Stimulated activated CD8-positive, alpha-beta memory T cell treated with anti-CD3 and anti-CD28 coated beads, Interleukin-4, amount 100 ng/mL, for 1 hour (primary cell): ENCODE measurements at places on chromosomes 12 and 14.

GRCh38 chr14:72142328-72142727 is 210.1 kb downstream of the RGS6 start:
- no peak for DNase-seq

- no peak for DNase-seq
These were observed 75.5 kb downstream of the SYNE3 start for GRCh38 chr14:95440951-95441350.

DNA sequence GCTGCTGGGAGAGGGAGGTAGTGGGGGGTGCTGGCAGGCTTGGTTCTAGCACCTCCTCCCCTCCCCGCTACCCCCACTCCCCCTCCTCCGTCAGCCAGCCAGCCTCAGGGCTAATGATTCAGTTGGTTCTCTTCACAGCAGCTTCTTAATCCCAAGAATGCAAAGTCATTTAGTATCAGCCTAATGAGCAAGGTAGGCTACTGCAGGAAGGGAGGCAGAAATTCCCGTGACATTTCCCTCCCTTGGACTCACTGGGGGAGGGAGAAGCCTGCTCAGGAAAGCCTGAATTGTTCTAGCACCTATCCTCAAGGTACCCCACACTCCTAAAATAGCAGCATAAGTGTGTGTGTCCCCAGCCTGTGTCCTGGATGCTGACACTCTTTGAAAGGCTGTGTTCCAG is 29.8 kb downstream of the ITPK1 start:
- no peak for DNase-seq

- no peak for DNase-seq
These were observed 244.9 kb upstream of the LRIG3 start for GRCh38 chr12:59164991-59165718.
